ENCODE measurements at places on chromosomes 2 and 18.

DNA sequence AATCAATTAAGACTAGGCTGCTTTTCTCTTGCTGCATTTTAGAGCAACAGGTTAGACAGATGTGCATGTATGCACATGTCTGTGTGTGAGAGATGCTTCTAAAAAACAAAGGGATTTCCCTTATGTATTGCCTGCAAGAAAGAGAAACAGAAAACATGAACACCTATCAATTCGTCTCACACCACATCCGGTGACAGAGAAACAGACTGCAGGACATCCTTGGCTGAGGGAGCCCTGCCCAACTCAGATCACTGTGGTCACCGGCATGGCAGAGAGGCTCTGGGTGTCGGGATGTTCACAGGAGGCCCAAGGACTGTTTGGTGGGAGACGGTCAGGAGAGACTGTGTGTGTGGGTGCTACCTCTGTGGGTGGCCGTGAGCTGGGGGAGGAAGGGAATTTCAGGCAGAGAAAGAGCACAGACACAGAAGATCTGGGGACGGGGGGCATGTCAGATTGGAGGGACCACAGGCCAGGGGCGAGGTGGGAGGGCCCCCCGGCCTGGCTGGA, 24.9 kb downstream of the FHL2 start:
- no peak for DNase-seq

- DNase-seq = no peak
Measured at GRCh38 chr2:54529935-54530334, 73.8 kb downstream of the SPTBN1 start.

DNA sequence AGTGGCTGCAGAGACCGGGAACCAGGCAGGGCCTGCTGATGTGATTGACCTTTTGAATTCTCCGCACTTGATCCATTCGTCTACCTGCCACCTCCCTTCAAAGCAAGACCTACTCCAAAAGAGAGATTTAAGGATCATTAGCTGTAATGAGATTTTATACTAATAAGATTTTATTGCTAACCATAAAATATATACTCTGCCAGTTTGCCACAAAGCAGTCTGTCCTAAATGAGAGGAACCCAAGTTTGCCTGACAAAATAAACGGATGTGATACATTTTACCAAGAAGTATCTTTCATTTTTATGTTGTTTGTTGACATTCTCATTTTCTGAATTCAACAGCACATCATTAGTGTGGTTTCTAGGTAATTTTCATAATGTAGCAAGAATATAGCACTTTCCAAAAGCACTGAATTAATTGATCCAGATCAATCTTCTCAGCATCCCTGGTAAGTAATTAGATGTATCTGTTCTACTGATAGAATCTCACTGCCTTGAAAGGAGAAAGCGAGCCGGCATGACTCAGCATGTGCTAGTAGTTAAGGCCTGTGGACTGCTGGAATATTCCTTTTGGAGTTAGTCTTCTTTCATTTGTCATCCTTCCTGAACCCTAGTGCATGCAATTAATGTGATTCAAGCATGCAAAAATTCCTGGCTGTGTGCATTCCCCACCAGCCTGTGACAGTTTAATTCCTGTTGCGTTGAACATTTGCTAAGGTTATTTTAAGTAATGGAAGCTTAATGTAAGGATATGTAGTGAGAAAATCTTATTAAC, 128.5 kb downstream of the ARL6IP6 start:
- DNase-seq = no peak

DNA sequence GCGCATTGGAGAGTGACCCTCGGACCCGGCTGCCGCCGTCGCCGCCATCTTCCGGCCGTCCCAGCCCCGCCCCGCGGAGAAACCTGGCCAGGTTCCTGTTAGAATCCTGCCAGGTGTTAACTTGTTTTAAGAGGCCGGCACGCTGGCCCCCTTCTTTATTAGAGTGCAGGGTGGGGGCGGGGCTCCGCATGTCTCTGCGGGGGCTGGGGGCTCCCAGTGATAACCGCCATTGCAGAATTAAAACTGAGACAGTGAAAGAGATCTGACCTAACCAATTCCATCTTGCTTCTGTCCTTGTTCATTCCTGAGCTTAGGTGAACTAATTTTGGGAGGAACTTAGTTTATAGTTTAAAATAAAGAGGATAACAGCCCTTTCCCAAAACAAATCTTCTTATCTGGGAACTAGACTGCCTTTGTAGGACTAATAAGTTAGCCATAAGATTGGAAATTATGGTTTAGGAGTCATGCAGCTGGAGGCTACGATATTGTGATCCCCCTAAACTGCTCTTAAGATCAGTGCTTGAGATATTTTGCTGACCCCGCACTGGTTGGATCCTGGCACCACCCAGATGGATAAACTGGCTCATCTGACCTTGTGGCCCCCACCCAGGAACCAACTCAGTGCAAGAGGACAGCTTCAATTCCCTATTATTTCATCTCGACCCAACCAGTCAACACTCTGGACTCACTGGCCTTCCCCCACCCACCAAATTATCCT, 543 bp upstream of the STARD7 start:
- DNase-seq = no peak

- DNase-seq = no peak
Measured at GRCh38 chr2:235536711-235537110, 42.9 kb downstream of the AGAP1 start.
